ENCODE measurements at places on chromosomes 16 and 17. TPM values are rescaled to one million over a fixed set of nuclear protein-coding genes. Genes with fewer than 3 reads are reported as not detected.

The ABI3 gene
- not detected for total RNA-seq

The PIGS gene
- total RNA-seq: 53.8 TPM

The CASKIN2 gene
- 9.9 TPM for total RNA-seq

The PPY gene
- not detected for total RNA-seq

The SULT1A4 gene
- 44.2 TPM for total RNA-seq

The CDRT4 gene
- 2.6 TPM for total RNA-seq

The PERCC1 gene
- total RNA-seq: not detected
